Kidney tubule cell (primary cell): ENCODE measurements at places on chromosomes 5 and 9.
A peak's percentile ranks its signal among the peaks of the same experiment; 100 is the strongest.

DNA sequence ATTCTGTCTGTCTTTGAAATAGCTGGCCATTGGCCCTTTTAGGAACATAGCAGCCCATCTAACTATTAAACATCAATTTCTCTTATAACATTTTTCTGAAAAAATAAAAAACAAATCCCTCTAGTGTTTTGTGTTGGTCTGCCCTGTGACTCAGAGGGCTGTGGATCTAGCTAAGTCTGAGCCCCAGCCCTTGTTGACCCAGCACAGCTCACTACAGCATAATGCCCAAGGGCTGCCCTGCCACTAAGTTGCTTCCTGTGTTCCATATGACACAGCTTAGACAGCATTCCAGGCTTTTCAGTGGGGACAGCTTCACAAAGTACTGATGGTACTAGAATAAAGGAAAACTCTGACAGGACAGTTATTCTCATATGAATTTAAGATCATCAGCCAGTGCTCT is 136.0 kb downstream of the SCAMP1 start:
- DNase-seq: peak; percentile 49

- DNase-seq: peak; percentile 44
Measured at GRCh38 chr9:6686396-6686795, 40.9 kb upstream of the GLDC start.

- DNase-seq: no peak
Measured at GRCh38 chr9:135308821-135309762, 170.5 kb upstream of the PPP1R26 start.

DNA sequence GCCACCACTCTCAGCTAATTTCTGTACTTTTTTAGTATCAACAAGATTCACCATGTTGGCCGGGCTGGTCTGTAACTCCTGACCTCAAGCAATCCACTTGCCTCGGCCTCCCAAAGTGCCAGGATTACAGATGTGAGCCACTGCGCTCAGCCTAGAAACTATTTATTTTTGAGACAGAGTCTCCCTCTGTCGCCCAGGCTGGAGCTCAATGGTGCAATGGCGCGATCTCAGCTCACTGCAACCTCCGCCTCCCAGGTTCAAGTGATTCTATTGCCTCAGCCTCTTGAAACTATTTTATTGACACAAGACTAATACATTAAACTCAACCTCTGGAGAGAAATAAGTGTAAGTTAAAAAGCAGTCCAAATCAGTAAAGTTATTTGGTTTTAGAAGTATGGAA is 34.0 kb downstream of the IL6ST start:
- DNase-seq: no peak

DNA sequence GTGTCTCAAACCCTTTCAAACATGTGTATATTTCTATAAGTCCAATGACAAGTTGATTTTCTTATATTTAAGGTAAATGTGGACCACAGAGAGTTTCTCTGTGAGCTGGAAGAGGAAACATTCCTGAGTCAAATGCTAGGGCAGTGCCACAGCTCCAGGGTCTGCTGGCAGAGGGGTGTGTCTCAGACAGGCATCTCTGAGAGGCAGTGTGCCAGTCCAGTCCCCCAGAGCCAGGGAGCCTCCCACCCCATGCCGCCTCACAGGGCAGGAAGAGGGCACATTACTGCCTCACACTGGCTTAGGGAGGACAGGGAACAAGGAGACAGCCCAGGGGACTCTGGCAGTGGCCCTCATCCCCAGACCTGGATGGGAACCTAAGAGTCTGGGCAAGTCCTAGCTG is 120.2 kb downstream of the TENT4A start:
- DNase-seq: no peak
